ENCODE measurements at places on chromosomes 7 and 10.

DNA sequence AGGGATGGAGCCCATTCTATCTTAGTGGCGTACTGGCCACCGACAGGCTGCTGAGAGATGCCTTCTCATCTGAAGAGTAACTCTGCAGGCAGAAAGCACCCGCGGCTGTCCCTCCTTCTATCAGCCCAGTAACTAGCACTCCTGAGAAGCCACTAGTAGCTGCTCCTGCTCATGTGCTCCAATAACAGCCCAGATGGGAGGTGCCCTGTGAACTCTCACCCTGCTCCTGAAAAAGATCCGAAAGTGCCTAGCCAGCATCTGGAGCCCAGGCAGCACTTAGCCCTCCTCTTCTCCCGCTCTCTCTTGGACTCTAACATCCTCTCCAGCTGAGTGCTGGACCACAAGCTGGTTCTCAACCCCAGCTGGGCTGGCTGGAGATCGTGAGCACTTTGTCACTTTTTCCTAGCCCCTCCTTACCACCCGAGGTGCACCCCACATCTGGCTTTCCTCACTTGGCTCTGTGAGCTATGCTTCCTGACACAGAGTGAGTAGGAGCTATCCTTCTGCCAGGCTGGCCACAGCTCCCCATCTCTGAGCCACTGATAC lies 239.2 kb downstream of the GRID1 start:
- no peak for DNase-seq

- DNase-seq: no peak
Measured at GRCh38 chr7:136272934-136273333, 295.8 kb upstream of the MTPN start.

GRCh38 chr10:112639298-112639697 lies 192.3 kb downstream of the VTI1A start:
- DNase-seq: no peak

GRCh38 chr7:69622960-69623359 lies 24.7 kb downstream of the AUTS2 start:
- no peak for DNase-seq

DNA sequence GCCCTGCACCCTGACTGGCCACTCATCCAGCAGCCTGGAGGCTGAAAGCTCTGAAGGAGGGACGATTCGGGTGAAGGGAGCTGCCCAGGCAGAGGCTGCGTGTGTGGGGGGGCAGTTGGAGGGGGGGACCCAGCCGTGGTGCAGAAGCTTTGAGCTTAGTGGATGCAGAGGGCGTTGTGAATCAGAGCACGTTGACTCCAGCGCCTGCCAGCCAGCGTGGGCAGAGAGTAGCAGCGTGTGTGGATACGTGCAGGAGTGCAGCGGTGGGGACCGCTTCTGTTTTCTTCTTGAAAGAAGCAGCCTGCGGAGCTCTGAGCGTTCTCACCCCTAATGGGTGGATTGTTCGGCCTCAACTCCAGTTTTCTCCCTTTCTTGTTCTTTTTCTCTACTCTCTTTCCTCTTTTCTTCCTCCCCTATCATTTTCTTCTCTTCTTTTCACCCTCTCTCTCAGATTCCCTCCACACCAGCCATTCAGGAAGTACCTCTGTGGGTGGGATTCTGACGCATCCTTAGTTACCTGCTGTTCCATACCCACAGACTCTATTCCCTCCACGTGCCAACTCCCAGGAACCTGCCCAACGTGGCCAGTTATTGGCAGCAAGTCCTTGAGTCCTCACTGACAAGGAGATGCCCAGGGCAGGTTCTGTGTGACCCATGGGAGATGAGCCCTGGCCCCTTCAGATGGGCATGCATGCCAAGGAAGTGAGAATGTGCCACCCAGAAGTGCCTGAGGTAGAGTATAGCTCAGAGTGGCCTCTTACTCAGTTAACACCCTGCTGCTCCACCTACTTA lies 47.4 kb downstream of the SORCS3 start:
- DNase-seq: no peak

GRCh38 chr10:30870896-30871295 lies 160.8 kb downstream of the ZNF438 start:
- no peak for DNase-seq

DNA sequence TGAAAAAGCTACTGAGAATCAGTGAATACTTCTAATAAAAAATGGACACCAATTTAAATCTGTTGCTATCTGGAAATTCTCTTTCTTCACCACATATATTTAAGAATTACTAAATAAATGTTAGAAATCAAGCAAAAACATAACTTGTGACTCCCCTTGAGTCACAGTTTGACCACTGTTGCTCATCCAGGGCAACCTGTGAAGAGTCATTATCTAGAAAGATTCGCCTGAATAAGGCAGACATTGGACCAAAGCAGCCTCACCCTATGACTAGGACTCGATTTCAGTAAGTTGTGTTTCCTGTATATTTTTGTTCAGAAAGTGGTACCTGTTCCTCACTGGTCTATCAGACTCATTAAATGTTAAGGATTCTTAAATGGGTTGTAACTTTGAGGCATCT lies 572.4 kb downstream of the ATRNL1 start:
- DNase-seq: no peak

DNA sequence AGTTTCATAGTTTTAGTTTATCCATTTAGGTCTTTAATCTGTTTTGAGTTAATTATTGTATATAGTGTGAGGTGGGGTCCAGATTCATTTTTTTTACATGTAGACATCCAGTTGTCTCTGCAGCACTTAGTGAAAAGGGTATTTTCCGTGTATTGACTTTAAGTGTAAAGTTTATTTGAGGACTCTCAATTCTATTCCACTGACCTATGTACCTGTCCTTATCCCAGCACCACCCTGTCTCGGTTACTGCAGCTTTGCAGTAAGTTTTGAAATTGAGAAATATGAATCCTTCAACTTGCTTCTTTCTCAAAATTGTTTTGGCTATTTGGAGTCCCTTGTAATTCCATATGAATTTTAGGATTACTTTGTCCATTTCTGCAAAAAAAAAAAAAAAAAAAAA lies 29.8 kb downstream of the FHIP2A start:
- DNase-seq: no peak

GRCh38 chr7:16078076-16078952 lies 343.0 kb downstream of the CRPPA start:
- no peak for DNase-seq

GRCh38 chr7:20064181-20064970 lies 152.8 kb downstream of the MACC1 start:
- DNase-seq: no peak

DNA sequence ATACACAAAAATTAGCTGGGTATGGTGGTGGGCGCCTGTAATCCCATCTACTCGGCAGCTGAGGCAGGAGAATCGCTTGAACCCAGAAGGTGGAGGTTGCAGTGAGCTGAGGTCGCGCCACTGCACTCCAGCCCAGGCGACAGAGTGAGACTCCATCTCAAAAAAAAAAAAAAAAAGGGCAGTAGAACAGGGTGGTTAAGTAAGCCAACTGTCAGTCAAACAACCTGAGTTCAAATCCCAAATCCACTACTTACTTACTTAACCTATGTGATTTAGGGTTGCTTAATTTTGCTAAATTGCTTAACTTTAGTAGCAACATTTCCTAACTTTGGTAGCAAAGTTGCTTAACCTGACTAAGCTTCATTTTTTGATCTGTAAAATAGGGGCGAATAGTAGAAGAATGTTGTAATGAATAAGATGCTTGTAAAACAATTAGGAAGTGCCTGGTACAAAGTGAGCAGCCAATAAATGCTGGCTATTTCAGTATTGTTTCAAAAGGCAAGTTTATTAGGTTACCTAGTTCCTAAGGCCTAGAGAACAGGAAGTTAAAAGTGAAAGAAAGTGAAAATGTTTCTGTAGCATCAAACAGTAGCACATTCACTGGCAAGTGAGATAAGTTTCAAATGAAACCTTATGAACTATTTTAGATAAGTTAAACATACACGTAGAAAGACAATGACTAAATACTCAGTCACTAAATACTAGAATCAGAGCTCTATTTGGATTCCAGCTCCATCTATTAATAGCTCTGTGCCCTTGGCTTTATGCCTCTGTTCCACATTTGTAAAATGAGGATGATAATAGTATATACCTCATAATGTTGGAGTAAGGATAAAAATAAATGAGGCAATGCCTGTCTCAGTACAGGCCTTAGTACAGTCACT lies 64.3 kb downstream of the HOXA1 start:
- DNase-seq: no peak

DNA sequence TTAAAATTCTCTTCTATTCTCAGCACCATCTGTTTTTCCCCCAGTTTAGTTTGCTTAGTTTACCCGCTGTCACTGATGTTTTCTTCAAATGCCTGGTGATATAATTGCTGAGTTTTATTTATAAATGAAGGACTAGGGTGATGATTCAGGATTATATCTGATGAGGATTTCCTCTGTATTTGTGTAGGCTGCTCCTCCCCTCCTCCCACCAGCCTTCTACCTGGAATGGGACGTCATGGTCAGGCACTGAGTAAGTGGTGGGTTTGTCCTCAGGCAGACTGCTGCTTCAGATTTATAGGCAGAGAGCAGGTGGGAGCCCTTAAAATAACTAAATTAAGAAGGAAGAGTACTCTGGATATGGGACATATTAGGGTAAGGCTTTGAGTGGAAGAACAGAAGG lies 35.8 kb downstream of the PALS2 start:
- no peak for DNase-seq

DNA sequence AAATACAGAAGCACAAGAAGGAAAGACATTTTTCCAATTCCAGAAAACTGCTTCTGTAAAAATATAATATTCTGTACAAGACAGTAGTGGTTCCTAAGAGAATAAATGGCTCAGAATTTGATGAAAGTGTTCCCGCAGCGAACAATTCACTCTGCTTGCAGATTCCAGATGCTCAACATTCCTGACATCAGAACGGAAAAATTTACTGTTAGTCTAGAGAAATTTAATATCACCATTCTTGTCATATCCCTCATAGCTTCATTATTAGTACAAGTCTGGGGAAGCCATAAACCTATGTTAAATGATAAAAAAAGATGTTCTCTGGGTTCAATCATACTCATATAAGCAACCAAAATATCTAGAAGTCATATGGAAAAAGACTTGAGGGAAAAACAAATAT lies 83.6 kb downstream of the MPP7 start:
- no peak for DNase-seq

DNA sequence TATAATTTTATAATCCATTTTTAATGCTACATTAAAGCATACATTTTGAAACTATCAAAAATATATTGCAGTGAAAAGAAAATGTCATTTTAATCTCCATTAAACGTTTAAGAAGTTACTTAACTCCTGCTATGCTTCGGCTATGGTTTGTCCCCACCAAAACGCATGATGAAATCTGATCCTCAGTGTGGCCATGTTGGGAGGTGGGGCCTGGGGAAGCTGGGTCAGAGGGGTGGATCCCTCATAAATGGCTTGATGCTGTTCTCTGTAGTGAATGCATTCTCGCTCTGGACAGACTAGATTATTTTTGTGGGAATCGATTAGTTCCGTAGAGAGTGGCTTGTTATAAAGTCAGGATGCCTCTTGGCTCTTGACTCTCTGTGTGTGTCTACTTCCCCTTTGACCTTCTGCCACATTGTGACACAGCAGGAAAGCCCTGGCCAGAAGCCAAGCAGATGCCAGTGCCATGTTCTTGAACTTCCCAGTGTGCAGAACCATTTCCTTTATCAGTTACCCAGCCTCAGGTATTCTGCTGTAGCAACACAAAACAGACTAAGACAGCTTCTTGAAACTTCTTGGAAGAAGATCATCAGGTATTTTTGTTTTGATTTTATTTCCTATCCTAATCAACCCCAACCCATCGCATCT lies 77.8 kb downstream of the TCERG1L start:
- DNase-seq: no peak

DNA sequence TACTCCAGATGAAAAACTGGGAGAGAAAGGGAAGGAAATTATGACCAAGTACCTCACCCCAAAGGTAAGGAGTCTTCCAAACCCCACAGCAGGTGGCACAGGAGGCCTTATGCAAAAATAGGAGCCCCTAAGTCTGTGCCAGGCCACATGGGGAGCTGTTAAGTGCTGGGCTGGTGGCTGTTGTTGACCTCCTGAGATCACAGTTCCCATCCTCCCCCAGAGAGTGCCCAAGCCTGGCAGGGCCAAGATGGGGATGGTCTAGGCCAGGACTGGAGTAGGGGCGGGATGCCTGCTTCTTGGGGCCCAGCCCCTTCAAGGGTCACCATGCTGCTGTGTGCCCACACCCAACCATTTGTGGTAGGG lies 145.8 kb downstream of the RGS10 start:
- DNase-seq: no peak

GRCh38 chr10:110355922-110356627 lies 51.4 kb upstream of the SMNDC1 start:
- peak; percentile 37 for DNase-seq

- DNase-seq: no peak
Measured at GRCh38 chr10:70557876-70558275, 44.7 kb downstream of the PRF1 start.

DNA sequence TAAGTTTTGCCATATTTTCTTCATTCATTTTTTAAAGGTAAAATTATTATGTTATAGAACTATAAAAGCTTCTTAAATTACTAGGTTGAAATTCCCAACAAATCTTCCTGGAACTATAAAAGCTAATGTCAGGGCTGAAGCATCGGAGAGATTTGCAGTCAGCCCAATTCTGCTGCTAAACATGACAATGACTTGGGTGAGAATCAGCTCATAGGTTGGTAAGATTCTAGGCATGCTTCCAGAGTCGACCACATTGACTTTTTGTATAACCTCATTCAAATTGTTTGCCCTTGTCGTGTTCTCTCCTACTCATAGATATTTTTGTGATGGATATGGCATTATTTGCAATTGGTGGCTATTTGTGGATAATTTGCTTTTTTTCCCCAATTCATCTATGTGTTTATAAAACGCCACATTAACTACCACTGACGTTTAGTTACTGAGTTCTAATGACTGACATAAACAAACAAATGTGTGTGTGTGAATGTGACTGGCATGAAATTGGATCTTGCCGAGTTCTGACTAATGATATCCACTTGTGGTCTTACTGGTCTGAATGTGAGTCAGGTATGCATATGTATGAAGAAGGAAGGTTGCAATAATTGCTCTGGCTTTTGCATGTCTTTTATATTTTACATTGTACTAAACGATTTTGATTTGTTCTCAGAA lies 579.8 kb downstream of the PARD3 start:
- DNase-seq: no peak

GRCh38 chr10:98569853-98570252 lies 123.1 kb upstream of the HPS1 start:
- no peak for DNase-seq

DNA sequence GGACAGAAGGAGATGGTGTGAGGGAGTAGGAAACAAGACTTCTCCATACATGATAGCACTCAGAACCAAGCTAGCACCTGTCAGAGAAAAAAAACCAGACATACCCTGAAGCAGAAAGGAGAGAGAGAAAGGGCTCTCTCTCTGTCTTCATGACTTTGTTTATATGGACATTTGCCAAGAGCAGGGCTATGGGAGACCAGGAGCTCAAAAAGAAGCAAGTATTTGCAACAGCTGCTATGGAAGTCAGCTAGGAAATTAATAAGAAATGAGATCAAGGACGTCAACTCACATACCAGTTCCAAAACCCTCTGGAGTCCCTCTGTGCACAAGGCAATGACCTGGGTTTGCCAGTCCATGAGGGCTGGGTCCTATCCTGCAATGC lies 111.6 kb downstream of the SGMS1 start:
- no peak for DNase-seq

GRCh38 chr7:26144184-26145080 lies 7.6 kb upstream of the NFE2L3 start:
- DNase-seq: no peak
